MG63 (cell line): ENCODE measurements at places on chromosomes 6 and 20. TPM values are rescaled to one million over a fixed set of nuclear protein-coding genes. Genes with fewer than 3 reads are reported as not detected.

SYNE1 gene
- 10.8 and 52.5 TPM in 2 replicates for total RNA-seq

DNA sequence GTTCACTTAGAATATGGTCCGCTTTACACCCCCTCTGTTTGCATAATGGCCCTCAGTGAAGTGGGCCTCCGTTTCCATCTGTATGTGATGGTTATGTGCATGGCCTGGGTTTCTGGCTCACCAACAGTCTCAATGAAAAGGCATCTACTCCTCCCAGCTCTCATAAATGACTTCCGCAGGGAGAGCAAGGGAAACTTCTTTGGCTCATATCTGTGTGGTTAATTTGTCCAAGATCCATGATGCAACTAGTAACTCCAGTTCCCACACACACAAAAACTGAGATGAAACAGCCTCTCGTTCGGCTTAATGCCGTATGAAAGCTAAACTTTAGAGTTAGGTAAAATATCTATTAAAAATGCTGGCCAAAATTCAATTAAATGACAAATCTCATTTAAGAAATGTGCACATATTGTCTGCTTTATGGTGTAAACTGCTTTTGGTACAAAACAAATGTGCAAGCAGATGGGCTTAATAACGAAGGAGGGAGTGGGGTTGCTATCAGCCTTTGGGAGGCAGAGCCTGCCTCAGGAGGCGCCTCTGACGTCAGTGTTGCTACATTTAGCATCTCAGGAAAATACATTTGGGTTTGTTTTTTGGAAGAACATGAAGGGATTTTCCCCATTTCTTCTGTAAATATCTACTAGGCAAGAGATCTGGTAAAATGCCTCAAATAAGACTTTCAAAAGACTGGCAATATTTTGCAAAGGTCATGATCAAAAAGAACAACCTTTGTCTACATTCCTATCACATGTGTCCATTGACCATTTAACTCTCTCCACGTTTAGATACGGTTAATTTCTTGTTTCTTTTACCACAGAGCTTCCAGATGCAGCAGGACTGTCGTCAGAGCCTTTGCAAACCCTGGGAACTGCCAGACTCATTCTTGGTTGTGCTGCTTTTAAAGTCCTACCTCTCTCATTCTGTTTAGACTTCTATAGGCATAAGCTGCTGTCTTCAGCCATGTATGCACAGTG lies 96.8 kb downstream of the ARMC2 start:
- DNase-seq = peak; percentile 23

- DNase-seq = peak; percentile 13
These were observed 154.7 kb upstream of the LAMP5 start for GRCh38 chr20:9359561-9360308.

DNA sequence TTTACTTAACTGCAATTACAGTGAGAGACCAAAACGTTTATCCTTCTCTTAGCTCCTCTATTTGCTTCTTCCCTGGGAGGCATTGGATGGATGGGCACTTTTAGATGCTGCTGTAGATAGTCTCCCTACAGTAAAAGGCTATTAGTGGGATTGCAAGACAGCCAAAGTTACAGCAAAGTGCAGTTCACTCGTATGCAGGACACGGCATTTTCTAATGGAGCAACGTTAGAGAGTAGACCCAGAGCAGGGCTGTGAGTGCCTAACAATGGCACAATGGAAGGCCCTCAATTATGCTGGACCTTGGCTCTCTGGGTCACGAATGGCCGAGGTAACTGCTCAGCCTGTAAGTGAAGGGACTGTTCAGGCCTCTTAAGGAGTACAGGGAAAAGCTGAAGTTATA lies 605.8 kb upstream of the NOX3 start:
- no peak for DNase-seq

HLA-DRA gene
- not detected in 2 replicates for total RNA-seq

- DNase-seq = no peak
These were observed 15.7 kb downstream of the DCBLD1 start for GRCh38 chr6:117498159-117498558.

- DNase-seq = no peak
These were observed 541.2 kb downstream of the QKI start for GRCh38 chr6:163955756-163956155.

NEURL2 gene
- total RNA-seq = 0.39 TPM in 1 of 2 replicates, not detected in the other

DNA sequence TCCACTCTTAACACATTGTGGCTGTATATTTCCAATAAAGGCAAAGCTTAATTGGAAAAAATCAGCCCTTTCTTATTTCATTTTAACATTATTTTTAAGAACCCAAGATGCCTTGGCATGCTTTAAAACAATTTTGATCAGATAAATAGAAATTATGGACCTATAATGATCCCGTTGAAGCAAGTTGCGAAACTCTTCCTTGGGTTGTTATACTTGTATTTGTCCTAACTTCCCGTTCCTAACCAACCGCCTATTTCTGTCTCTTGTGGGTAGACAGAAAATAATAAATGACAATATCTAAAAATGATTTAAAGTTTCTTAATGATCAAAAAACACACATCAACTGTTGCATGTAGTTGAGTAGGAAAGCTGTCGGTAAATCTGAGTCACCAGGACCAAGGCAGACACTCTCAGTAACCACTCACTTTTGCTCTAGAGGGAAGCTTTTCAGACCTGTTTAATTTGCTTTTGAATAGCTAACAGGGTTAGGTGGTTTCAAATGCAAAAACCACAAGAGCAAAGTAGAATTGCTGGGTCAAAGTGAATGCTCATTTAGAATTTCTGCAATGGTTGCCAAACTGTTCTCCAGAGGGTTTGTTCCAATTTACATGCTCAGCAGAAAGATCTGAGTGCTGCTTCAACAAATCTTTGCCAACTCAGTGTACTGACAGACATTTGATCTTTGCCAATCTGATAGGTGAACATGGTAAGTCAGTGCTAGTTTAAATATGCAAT lies 34.2 kb upstream of the KCNK5 start:
- DNase-seq = no peak

TGM3 gene
- not detected in 2 replicates for total RNA-seq

- no peak for DNase-seq
These were observed 55.3 kb upstream of the DDR1 start for GRCh38 chr6:30829033-30829432.

DNA sequence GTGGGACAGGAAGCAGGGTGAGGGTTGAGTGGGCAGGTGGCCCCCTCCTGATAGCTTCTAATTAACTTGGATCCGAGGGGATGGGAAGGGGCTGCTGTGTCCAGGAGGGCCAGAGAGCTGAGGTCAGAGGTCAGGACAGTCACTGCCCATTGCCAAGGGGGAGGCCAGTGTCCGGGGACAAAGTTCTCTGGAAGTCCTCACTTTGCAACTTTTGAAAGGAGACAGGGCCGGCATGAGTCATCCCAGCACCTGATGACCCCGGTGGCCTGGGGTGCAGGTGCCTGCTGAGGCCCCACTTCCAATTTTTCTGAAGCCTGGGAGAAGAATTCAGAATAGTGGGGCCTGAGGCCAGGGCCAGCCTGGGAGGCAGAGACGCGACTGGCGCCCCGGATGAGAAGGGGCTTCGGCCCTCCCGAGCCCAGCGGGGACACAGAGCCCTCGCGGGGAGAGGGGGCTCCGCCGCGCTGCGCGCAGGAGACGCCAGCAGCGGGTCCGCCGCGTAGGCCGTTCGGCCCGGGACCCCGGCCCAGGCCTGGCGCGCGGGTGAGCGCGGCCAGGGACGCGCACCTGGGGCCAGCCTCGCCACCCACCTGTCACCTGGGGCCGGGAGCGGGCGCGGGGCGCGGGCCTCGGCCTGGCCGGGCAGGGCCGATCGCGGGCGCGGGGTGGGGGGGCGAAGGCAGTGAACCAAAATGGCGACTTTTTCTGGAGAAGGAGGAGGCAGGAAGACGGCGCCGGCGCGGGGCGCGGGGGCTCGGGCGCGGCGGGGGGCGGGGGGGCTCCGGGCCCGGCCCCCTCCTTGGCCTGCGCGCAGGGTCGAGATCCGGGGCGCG lies 586 bp downstream of the ZNF512B start:
- no peak for DNase-seq

LCA5 gene
- 3.2 and 7.7 TPM in 2 replicates for total RNA-seq

GRCh38 chr6:136102991-136103688 lies 147.0 kb downstream of the MTFR2 start:
- no peak for DNase-seq

- no peak for DNase-seq
These were observed 118.2 kb downstream of the RPS12 start for GRCh38 chr6:132932588-132932987.
